ENCODE measurements at places on chromosomes 1 and 21.

DNA sequence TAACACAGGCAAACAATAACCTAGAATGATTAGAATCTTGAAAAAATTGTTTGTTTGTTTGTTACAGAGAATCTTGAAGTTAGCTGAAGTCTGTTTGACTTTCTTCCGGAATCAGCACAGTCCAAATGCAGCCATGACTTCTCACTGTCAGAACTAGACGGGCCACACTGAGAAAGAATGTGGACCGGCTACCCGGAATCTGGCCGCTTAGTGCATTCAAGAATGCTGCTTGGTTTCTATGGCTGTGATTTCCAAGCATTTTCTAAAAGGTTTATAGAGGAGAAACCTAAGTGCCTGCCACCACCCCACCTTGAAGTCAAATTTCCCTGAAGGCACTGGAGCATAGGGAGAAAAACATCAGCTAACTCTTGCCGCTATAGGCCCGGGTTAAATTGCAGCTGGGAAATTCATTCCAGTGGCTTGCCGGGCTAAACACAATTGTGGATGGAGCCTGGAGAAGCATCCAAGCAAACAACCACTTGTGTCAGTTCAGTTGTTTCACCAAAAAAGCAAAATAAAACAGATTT is 231.1 kb downstream of the DISC1 start:
- DNase-seq = no peak

DNA sequence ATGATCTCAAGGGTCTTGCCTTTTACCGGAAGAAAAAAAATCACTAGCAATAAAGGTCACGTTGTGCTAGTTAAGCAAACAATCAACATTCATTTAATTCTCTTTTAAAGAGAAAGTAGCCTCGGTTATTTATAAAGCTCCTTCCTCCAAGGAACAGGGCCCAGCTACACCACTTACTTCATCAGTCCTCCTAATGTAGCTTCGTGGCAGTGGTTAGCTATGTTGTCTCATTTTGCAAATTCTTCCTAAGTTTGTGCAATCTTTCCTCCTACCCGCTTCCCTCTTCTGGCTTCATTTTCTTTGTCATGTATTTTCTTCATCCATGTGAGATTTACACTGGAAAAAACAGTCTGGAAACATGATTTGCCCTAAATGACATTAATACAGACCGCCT is 554.2 kb downstream of the NUF2 start:
- no peak for DNase-seq

GRCh38 chr1:227073786-227074185 is 133.7 kb downstream of the COQ8A start:
- no peak for DNase-seq

DNA sequence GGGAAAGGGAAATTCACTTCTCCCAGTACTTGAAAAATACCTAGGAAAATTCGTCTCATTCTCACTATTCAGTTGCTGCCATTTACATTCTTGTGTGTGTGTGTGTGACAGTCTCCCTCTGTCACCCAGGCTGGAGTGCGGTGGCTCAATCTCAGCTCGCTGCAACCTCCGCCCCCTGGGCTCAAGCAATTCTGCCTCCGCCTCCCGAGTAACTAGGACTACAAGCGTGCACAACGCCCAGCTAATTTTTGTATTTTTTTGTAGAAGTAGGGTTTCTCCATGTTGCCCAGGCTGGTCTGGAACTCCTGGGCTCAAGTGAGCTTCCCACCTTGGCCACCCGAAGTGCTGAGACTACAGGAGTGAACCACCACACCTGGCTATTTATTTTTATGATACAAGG is 1.2 kb downstream of the SNAPIN start:
- DNase-seq = no peak

DNA sequence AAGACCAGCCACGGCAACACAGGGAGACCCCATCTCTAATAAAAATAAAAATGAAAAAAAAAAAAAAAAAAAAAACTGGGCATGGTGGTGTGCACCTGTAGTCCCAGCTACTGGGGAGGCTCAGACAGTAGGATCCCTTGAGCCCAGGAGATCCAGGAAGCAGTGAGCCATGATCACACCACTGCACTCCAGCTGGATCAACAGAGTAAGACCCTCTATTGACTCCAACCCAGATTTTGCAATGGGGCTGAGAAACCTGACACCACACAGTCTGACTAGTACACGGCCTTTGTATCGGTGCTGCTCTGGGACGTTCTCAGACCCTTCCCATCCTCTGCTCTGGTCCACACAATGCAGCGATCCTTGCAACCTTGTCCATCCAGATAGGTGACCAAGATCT is 31.8 kb downstream of the SPATA21 start:
- DNase-seq = no peak

DNA sequence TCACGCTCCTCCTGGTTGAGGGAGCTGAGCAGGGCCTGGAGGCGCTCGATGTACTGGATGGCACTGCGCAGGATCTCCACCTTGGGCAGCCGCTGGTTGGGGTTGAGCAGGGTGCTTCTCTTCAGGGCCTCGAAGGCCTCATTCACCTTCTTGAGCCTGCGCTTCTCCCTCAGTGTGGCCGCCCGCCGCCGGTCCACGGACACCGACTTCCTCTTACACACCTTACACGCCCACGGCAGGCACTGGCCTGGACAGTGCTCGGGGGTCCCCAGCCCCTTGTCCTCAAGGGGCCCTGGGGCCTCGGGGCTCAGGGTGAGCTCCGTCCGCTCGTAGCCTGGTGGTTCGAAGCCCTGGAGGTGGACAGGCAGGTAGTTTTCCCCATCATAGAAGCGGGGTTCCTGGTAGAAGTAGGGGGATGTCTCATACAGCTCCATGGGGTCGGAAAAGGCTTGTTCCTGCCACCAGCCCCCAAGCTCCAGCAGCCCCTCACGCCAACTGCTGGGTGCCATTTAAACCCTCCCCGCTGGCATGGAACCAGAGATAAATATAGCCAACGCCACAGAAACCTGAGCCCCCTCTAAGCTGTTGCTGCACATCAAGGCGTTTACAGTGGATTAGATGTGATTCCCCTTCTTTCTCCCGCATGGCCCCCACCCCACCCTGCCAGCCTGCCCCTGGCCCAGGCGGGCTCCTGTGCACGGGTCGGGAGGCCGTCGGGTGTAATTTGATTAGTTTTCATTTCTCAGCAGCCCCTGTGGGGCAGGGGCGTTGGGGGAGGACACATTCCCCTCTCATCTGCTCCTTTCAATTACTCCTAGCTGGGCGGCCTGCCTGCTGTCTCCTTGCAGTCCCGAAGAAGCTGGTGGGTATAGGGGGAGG is at the start of gene MYOG:
TSS of gene MYOG (minus strand) at position 485 of the 879 bp plus-strand sequence. CDS start at position 434, 51 bp downstream.
- DNase-seq = no peak

- peak; percentile 60 for DNase-seq
Observed at GRCh38 chr1:101567582-101568189, 330.9 kb downstream of the S1PR1 start.

DNA sequence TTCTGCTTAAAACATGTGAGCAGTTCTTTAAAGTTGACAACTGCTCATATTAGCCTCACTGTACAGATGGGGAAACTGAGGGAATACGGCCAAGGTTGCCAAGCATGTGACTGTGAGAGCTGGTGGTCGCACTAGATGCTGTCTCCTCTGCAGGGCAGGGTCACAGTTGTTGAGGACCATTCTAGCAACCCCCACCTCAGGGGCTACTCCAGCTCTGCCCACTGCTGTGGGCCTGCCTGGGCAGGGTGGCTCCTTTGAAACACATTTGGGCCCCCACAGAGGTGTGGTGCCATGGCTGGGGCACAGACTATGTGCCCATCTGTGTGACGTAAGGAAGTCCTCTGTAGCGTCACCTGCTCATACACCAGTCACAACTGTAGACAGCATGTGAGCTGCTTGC is 779 bp downstream of the THEM5 start:
- DNase-seq = no peak

DNA sequence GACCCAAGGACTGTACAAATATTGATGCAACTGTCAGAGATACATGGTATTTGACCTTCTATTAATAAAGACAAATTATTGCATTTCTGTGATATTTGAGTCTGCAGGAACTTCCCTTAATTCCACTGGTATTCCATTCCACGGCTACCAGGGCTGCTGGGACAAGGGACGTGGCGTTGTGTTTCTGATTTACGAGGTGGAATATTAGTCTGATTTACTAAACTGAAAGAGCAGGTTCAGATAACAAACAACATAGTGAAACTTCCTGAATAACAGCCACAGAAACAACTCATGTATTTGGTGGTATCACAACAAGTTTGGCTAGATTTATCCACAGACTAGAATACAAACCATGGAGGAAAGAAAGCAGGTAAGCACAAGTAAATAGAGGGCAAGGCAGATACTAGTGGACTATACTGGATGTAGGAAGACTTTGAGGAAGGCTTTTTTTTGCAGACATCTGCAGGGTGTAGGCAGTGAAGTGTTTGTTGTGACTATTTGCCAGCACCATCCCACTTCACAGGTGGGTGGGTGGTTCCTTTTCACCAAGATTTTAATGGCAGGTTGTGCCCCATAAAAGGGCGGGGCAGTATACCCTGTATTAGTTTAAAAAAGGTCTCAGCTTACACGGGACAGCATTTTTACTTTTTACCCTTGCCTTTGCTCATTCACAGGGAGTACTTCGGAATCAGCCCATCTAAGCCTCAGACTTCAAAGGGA is 100.4 kb downstream of the FGGY start:
- no peak for DNase-seq

DNA sequence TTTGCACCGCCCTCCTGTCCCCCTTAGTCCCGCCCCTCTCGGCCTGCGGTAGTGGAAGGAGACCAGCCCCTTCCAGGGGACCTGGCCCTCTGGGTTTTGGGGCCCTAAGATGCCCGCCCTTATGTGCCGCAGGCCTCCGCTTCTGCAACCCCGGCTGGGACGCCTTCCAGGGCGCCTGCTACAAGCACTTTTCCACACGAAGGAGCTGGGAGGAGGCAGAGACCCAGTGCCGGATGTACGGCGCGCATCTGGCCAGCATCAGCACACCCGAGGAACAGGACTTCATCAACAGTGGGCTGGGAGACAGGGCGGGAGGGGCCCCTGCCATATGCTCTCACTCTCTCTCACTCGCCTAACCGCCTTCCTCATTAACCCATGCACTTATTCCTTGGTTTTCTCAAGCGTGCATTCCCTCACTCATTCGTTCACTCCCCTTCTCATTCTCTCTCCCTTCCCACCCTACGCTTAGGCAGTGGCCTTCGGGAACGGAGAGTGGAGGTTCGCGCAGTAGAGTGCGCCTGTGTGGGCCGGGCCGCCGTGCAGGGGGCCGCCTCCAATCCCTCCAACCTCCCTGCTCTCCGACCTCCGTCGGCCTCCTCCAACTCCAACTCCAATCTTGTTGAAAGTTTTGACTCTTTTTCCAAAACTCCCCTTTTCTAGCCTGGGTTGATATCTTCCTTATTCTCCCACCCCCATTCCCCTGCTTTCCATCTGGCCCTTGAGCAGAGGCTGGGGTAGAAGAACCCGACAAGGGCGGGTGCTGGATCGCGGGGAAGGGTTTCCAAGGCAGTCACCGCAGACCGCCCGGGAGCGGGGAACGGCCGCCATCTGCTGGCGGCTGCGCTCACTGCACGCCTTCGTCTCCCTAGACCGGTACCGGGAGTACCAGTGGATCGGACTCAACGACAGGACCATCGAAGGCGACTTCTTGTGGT is 15.2 kb downstream of the BCAN start:
- peak; percentile 68 for DNase-seq

DNA sequence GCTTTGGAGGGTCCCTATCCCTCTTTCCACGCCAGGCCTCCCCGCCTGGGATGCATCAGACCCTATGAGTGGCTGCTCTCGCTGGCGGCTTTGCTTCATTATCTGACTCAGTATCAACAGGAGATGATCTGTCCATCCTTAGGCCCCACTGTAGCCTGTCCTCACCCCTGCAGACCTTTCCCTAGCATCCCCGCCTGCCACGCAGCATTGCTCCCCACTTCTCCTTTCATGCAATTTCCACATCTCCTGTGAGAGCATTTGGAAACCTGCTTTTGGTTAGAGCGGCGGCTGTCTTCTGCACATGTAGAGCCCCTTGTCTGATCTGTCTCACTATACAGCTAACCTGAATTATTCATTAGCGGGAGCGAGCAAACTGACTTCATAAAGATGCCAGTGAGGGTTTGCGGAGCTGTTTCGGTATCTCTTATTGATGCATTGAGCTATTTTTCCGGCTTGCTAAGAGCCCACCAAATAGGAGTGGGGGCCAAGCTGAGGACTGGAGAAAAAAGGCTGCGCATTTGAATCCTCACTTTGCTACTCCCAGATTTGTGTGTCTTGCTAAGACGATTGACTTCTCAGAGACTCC is 40.0 kb upstream of the ATP2B4 start:
- no peak for DNase-seq

DNA sequence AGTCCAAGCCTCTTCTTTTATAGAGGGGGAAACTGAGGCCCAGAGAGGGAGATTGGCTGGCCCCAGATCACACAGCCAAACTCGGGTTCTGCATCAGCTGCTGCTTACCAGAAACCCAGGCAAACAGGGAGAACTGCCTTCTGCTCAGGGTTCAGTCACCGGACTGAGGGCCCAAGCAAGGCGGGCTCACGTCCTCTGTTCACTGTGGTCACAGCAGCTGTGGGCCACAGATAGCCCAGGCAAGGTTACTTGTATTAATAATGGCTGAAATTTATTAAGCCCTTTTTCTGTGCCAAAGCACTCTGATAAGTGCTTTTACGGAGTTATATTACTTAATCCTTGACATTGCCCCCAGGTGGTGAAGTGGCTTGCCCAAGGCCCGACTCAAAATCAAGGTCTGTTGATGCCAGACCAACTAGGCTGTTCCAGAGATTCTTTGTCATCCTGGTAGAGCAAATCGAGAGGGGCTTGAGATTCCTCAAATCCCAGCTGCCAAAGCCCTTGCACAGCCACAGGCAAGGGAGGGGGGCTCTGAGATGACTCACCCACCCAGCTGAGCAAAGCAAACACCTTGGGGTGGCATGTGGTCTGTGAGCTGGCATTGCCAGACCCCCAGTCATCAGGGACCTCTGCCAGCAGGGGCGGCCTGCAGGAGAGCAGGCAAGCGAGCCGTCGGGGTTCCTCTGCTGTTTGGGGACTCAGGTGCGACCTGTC is 36.5 kb downstream of the EPHB2 start:
- DNase-seq = no peak

- no peak for DNase-seq
Observed at GRCh38 chr1:215793180-215793579, 226.1 kb downstream of the KCTD3 start.

DNA sequence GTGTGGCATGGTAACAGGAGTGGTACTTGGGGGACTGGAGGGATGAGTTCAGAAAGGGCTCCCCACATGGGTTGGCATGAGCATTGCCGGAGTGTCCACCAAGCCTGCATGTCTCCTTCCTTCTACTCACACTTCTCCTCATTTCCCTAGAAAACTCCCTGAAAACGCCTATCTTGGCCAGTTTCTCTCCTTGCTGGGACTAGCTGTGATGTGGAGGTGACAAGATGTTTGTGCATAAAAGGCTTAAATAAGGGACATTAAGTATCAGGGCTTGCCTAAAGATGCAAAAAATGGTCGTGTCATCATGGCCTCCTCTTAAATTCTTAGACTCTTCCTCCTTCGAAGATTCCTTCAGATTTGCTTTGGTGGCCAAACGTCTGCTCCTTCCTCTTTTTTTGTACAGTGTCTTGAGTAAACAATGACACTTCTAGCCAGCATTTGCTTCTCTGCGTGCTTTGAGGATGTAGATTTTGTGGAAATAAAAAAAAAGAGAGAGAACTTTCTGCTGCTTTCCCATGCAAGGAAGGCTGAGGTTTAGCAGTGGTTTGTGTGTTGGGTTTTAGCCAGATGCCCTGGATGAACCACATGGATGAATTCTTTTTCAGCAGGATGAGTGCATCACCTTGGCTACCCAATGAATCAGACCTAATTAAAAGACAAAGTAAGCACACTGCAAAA is 239.1 kb upstream of the IRF2BP2 start:
- no peak for DNase-seq

Measured in DND-41 (cell line).